ENCODE measurements at places on chromosomes 7 and 10.

DNA sequence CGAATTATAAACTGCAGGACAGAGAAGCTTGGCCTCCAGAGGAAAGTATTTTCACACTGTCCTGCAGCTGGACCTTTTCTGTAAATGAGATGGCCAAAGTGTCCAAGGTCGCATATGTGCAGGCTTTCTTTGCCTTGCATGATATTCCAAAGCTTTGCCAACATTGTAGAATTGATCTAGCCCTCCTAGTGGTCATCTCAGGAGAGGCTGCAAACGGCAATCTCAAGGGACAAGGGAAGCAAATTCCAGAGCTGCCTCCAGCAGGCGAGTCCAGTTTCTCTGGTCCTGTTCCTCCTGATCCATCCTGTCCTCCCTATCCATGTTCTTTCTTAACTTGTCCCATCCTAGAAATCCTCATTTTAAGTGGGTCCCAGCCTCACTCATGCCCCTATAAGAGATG, 373.4 kb upstream of the PCDH15 start:
- no peak for DNase-seq

DNA sequence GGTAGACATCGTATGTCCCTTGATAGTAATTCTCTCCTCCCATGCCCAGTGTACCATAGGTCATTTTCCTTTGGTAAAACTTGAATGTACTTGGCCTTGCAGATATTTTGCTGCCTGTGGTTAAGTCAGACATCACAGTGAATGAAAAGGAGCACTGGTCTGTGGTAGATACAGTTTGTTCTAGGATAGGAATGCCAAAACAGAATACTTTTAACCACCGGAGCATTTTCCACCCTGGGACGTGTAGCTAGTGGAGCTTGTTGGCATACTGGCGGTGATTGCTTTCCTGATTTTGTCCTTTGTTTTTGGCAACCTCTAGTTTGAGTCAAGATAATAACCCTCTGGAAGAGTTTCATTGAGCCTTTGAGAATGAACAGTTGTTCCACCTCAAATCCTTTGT, 92.0 kb upstream of the BMPER start:
- DNase-seq = no peak

- no peak for DNase-seq
These were observed 178.5 kb downstream of the ARID5B start for GRCh38 chr10:62079885-62080559.

DNA sequence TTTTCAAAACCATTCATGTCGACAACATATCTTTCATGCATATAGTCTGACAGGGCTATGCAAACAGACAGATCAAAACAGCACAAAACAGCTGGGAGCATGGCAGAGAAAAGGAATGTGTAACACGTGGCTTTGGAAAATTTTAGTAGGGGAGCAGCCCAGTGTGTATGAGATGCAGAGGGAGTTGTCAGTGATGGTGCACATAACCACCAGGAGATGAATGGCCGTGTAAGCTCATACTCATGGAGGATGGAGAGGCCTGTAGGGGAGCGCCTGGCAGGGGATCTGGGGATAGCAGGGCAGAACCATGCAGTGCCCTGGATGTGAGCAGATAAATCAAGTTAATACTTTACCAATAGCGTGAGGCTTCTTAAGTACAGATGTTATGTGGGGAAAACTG, 45.7 kb downstream of the RHOBTB1 start:
- no peak for DNase-seq

GRCh38 chr7:73618538-73618937, 5.8 kb downstream of the MLXIPL start:
- no peak for DNase-seq

DNA sequence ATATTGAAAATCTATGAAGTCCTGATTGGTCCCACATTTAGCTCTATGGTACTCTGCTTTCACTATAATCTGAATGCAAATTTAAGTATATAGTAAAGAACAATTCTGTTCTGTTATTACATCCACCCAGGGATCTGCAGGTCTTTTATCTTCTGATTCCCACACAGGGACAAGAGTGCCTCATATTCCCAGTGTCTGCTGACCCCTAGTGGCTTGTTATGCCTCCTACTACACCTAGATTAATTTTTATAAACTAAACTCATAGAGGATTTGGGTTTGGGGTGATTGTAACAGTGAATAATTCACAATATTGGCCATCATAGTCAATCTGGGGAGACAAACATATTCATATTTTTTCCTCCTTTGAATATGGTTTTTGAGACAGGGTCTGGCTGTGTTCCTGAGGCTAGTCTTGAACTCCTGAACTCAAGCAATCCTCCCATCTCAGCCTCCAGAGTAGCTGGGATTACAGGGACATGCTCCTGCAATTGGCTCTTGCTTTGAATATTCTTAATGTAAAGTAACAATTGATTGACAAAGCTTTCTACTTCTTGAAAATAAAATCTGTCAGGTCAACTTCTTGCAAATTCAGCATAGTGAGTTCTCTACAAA, 282.1 kb downstream of the KCND2 start:
- DNase-seq = peak; percentile 5

- no peak for DNase-seq
These were observed 149.0 kb downstream of the TNS3 start for GRCh38 chr7:47432671-47433563.

GRCh38 chr10:26410356-26410755, 27.8 kb upstream of the APBB1IP start:
- DNase-seq = no peak

DNA sequence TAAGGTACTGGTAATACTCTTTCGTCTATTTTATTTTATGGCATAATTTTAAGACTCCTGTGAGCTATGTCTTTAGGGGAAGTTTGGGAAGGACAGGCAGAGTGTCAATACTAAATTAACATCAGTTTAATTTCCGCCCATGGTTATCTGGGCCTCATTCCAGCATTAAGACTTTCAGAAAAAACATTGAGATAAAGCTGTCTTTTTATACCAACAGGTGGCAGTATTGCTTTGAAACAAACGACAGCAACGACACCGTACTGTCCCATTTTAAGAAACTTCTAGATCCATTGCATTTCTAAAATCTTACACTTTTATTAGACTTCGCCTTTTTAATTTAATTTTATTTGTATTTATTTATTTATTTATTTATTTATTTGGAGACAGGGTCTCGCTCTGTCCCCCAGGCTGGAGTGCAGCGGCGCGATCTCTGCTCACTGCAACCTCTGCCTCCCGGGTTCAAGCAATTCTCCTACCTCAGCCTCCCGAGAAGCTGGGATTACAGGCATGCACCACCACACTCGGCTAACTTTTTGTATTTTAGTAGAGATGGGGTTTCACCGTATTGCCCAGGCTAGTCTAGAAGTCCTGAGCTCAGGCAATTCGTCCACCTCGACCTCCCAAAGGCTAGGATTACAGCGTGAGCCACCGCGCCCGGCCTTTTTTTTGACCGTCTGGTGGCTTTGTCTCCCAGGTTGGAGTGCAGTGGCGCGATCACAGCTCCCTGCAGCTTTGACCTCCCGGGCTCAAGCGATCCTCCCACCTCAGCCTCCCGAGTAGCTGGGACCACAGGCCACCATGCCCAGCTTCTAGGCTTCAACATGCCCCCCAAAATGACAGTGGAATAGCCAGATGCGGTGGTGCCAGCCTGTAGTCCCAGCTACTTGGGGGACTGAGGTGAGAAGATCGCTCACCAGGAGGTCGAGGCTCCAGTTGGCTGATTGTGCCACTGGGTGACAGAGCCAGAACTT, 78.7 kb upstream of the C1GALT1 start:
- DNase-seq = no peak

DNA sequence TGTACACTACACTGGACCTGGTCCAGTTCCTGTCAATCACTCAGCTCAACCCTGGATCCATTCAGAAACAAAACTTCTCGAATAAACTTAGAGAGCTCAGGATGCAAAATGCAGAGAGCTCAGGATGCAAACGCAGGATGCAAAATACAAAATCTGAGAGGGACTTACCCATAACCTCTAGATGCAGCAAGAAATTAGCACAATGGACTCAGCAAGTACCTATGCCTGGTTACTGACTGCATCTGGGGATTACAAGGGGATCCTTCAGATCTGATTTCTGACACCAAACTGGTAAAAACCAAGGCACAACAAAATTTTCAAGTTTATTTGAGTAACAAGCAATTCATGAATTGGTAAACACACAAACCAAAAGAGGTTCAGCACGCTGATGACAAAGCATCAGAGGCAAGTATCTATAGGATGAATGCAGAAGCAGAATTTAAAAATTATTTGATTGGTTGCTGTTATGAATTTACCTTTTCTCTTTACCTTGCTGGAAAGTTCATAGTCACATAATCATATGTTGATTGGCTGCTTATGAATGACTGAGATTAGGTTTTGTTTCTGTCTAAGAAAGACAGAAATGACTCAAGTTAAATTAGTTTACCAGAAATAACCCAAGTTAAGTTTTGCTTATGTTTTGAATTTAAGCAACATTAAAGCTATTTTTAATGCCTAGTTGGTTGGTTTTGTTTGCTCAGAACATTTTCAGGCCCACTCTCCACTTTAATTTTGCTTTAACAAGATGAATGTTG, 11.4 kb downstream of the GIMAP6 start:
- no peak for DNase-seq

- DNase-seq = no peak
These were observed 480.3 kb downstream of the NXPH1 start for GRCh38 chr7:8913682-8914081.

- no peak for DNase-seq
These were observed 133.0 kb upstream of the TNS3 start for GRCh38 chr7:47714669-47715607.

DNA sequence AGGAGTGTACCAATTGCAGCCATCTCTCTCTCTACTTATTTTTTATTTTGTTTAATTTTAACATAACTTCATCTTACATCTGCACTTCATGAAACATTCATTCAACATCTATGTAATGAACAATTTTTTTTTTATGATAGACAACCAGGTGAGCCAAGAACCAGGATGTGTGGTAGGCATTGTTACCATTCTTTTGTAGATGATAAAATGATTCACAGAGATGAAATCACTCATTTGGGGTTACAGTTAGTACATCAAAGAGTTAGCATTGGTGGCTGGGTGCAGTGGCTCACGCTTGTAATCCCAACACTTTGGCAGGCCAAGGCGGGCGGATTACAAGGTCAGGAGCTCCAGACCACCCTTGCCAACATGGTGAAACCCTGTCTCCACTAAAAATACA, 127.8 kb downstream of the HDAC9 start:
- no peak for DNase-seq

- DNase-seq = no peak
These were observed 57.8 kb upstream of the CTBP2 start for GRCh38 chr10:125217990-125218675.

- DNase-seq = no peak
These were observed 170.0 kb downstream of the PRKCQ start for GRCh38 chr10:6409971-6410643.

- no peak for DNase-seq
These were observed 1163.2 kb upstream of the SORCS1 start for GRCh38 chr10:108327706-108328105.

DNA sequence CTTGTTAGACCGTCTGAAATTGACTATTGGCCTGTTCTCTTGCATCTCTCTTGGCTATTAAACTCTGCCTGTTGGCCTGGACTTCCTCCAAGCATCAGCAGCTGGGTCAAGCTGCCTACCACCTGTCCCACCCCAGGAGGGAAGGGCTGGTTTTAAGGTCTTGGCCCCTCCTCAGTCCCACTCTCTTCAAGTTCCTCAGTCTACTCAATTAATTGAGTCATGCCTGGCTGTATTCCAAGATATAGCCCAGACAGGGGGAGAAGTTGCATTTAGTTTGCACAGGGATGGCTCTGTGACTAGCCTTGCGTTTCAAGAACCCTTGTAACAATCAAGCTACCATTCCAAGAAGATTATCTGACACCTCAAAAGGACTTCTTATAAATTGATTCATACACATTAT, 113.8 kb upstream of the GLI3 start:
- no peak for DNase-seq

GRCh38 chr10:121580276-121581116, 17.7 kb downstream of the FGFR2 start:
- no peak for DNase-seq

- DNase-seq = peak; percentile 67
These were observed 148.2 kb downstream of the CELF2 start for GRCh38 chr10:11165591-11166543.

GRCh38 chr7:2803755-2804154, 40.4 kb downstream of the GNA12 start:
- DNase-seq = no peak

- DNase-seq = no peak
These were observed 76.7 kb upstream of the SFMBT2 start for GRCh38 chr10:7487528-7487927.

GRCh38 chr7:157908006-157908782, 571.4 kb downstream of the DNAJB6 start:
- DNase-seq = no peak

DNA sequence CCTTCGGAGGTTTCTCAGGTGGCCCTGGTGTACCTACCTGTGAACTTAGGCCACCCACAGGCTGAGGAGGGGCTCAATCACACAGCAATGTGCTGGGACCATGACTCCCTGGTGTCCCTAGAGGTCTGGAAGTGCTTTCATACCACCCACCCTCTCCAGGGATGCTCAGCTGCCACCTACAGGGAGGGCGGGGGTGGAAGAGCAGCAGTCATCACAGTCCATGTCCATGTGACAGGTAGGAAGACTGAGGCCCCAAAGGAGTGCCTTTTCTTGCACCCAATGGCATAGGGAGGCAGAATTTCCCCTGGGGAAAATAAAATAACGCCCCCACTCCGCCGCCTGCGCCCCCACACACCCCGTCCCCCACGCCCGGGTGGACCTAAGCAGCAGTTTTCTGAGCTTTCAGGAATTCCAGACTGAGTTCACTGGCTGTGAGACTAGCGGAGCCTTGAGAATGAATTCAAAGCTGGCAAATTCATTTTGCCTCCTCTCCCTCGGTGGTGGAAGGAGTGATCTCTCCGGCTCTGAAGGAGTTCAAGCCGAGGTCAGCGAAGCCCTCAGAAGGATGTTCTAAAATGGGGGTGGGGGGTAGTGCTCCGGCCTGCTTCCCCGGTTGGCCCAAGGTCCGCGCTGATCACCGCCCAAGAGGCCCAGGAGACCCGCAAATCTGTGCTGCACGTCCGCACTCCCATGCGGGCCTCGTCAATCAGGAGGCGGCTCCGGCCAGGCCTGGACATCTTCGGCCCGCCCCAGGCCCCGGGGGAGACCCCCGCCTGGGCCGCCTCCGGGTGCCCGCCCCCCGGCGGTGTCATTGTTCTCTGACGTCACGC, 2.1 kb upstream of the ZMIZ1 start:
- DNase-seq = peak; percentile 7

GRCh38 chr7:21412410-21412851, 15.5 kb upstream of the SP4 start:
- no peak for DNase-seq

Data from activated CD4-positive, alpha-beta T cell treated with anti-CD3 and anti-CD28 coated beads, Interleukin-2, amount 50 U/mL, for 48 hours (primary cell).